ENCODE measurements at places on chromosomes 5 and 9.

GRCh38 chr9:129102791-129103594, 7.6 kb downstream of the CRAT start:
- peak; percentile 56 for DNase-seq

DNA sequence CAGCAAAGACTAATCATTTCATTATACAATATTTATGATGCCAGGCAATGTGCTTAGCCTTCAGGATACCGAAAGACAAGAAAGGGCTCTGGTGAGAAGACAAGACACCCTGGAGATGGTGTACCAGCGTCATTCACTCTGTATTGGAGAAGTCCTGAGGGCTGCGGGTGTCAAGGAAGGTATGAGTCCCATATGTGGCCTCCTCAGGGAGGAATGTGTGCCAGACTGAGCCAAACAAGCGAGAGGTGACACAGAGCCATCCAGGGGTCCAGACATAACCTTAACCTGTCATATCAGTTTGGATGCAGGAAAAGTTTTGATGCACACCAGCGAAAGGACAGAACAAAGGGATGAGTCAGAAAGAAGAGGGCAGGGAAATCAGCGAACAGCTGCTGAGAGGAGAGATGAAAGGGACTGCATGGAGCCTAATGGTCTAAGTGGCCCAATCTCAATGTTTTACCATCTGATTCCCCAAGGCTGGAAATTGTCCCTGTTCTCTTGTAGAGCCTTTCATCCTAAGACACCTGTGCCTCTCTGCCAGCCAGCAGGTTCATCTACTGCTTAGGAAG, 38.9 kb downstream of the ADRA1B start:
- DNase-seq, result no peak

DNA sequence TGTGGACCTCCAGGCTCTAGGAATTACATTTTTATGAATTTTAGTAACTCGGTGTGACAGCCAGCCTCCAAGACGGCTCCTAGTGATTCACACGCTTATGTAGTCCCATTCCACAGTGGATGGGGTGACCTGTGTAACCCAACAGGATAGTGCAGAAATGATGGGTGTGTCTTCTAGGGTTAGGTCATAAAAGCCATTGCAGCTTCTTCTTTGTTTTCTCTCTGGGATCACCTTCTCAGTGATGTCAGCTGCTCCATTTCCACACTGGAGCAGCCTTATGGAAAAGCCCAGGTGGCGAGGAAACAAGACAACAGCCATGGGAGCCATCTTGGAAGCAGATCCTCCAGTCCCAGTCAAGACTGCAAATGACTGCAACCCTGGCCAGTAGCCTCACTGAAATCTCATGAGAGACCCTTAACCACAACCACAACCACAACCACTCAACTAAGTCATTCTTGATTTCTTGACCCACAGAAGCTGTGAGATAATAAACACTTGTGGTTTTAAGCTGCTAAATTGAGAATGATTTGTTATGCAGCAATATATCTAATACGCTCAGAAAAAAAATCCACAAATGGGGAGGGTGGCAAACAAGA, 5.1 kb upstream of the GNPDA1 start:
- peak; percentile 27 for DNase-seq

GRCh38 chr9:14846871-14847311, 63.3 kb downstream of the FREM1 start:
- peak; percentile 20 for DNase-seq

DNA sequence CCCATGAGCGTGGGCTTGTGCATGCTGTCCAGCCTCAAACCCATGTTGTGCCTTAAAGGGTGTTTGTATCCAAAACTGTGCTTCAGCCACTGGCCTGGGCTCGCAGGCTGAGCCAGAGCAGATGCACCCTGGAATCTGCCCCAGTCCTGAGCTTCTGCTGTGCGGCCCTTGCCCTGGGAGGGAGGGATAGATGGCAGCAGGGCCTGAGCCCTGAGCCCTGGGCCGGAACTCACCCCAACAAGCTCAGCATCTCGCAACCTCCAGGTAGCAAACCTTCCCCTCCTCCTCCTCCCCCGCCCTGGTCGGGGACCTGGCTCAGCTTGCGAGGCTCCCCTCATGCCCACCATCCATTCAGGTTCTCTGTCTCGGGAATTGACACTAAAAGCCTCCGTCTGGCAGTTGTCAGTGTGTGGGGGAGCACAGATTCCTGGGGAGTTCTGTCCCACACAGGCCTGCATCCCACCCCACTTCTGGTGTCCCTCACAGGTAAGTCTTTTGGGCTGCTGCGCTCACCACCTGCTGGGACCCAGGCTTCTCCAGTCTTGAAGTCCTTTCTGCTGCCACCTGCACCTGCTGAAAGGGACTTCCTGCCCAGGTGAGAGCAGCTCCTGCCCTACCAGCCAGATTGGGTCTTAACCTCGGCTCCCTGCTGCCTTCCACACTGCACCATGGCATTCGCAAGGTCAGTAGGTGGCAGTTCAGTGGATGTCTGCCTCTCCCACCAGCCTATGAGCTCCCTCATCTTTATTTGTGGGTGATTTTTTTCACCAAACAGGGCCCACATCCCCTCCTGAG, 55.2 kb upstream of the OLFM1 start:
- DNase-seq, result no peak

- DNase-seq, result no peak
Measured at GRCh38 chr5:109640976-109641375, 48.8 kb upstream of the MAN2A1 start.

DNA sequence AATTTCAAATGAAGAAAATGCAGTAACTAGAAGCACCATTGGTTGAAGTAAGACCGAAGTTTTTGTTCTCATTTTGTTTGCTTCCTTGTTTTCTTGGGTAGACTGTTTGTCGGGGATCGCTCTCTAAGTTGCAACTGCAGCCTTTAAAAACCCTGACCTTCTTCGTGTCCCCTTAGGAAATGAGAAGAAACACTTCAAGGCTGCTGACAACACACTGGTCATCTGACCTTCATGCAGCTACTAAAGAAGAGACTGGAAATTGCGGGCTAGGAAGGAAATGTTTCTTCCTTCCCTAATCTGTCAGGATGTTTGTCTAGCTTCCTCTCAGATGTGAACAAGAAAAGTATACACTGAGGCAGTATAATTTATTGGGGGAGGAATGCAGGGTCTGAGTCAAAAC, 50.7 kb upstream of the CHSY3 start:
- no peak for DNase-seq

DNA sequence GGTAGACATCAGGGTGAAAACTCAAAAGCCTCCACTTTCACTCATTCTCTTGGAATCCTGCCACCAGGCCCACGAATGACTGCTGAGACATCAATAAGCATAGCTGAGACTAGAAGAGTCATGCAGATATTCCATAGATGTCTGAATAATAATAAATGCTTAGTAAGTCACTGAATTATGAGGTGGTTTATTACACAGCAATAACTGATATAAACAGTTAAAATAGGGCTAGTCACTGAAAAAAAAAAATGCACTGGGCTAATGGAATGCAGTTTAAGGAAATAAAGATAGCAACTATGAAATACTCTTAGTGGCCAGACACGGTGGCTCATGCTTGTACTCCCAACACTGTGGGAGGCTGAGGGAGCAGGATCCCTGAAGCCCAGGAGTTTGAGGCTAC, 262.8 kb upstream of the CDH6 start:
- no peak for DNase-seq

GRCh38 chr9:87792831-87793288, 66.9 kb downstream of the CTSL start:
- DNase-seq, result peak; percentile 98

DNA sequence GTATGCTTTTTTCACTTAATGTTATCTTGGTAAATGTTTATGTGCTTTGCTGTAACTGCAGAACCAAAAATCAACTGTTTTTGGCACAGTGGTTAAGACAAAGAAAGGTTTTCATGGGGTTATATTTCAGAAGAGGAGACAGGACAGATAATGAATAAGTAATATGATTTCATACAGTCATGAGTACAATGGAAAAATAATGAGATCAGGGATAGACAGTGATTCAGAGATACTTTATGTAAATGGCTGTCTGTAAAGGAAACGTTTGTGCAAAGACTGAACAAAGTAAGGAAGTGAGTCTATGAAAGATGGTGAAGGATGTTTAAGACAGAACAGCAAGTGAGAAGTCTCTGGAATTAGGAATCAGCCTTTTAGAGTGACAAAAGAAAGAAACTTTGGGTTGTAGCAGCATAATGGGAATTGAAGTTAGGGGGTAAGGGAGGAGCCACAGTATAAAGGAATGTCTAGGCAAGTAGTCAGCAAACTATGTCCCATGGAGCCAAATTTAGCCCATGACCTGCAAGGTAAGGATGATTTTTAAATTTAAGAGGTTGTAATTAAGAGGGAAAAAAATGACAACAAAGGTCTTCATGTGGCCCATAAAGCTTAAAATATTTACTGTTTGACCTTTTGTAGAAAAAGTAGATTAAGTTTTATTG, 55.0 kb downstream of the TNPO1 start:
- no peak for DNase-seq

DNA sequence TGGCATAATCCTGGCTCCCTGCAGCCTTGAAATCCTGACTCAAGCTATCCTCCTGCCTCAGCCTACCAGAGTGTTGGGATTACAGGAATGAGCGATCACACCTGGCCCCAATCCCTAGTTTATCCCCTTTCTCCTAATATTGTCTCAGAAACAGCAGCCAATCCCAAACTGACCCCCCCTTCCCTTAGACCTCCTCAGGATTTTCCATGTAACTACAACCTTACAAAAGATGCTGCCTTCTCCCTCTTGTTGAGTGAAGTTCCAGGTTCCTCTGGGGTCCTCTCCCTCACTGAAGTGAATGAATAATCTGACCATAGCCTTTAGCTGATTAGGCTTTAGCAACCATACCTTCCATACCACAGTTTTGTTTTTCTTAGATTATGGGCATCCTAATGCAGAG, 25.9 kb upstream of the MSANTD3 start:
- DNase-seq, result no peak

GRCh38 chr9:97847474-97848214, 5.4 kb upstream of the FOXE1 start:
- no peak for DNase-seq

DNA sequence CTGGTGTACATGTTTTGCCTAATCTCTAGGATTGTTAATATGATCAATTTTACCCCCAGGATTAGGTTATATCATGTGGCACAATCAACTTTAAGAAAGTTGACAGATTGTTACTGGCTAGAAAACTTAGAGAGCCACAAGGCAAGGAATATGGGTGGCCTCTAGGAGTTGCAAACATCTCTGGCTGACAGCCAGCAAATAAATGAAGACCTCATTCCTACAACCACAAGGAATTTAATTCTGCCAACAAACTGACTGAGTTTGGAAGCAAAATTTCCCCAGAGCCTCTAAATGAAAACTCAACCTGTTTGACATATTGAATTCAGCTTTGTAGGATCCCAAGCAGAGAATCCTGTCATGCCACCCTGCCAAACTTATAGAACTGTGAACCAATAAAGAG, 196.4 kb upstream of the PTGER4 start:
- peak; percentile 20 for DNase-seq

- peak; percentile 22 for DNase-seq
Measured at GRCh38 chr9:33868440-33868973, 51.5 kb downstream of the UBE2R2 start.

DNA sequence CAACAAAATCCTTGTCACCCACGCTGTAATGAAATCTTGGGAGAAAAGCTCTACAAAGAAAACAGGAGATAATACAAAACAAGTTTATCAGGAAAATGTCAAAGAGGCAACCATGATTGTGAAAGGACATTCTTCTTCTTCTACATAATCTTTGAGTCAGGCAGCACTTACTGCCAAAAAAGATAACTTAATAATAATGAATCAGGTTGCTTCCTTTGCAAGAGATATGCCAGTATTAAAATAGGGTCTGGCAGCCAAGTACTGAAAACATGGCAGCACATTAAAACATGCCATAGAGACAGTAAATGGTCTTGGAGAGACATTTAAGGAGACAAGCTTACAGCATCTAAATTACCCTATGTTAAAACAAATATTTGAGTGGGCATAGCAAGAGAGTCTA, 1573.4 kb downstream of the EFNA5 start:
- DNase-seq, result peak; percentile 26

DNA sequence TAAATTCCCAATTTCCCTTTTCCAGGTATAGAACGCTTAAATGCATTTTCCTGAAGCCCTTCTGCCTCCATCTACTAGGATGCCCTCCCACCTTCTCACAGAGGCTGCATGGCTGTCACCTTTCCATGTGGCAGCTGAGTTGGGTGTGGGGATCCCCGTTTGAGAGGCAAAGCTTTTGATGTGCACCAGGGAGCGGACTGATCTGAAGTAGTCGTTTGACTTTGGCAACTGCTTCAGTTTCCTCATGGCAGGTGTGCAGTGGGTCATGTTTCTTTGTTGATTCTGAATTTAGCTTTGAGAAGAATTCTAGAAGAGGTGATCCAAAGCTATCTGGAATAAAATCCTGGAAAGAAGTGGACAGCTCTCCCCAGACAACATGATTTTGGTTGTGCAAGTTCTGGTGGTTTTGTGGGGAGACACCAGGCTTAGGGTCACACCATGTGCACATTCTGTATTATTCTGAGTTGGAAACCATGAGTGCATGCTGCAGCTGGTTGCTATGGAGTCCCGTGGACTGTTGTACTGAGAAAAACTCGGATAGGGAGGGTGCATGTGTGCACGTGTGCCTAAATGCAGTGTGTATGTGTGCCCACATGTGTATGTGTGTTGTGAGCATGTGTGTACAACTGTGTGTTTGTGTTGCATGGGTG, 63.5 kb downstream of the GADD45G start:
- DNase-seq, result no peak

DNA sequence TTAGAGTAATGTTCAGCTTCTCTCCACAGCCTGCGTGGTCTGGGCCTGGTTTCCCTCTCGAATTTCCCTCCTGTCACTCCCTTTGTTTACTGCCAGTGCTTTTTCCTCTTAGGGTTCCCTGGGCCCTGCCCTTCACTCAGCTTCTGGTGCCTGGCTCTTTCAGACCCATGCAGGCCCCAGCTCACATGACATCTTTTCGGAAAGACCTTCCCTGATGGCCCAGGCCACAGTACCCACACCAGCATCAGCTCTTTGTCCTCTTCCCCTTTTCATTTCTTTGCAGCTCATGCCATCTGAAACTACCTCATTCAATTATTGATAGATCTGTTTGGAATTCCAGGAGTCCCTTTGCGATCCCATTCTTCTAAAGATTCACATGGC, 68.1 kb upstream of the ABL1 start:
- DNase-seq, result no peak

GRCh38 chr5:141558150-141558549, 60.6 kb downstream of the DIAPH1 start:
- no peak for DNase-seq

DNA sequence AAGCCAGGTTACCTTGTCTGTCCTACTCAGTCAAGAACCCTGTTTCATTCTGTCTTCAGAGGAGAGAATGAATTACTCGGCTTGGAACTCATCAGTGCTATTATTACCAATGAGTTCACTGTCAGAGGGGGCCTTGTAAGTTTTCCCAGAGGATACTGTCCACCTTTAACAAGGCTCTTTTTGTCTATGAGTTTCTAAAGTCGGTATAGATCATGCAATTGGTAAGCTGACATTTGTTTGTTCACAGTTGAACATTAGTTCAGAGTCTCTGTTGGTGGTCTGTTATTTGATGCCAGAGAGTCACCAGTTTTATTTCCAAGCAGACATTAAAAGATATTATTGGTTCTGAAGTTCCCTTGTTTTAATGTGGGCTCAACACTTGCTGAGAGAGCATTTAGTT, 58.1 kb upstream of the DHFR start:
- no peak for DNase-seq

Measured in HCEC 1CT (cell line).